ENCODE measurements at places on chromosomes 6 and 20.

GRCh38 chr6:106097411-106098231 is 11.5 kb downstream of the PRDM1 start:
- no peak for DNase-seq

DNA sequence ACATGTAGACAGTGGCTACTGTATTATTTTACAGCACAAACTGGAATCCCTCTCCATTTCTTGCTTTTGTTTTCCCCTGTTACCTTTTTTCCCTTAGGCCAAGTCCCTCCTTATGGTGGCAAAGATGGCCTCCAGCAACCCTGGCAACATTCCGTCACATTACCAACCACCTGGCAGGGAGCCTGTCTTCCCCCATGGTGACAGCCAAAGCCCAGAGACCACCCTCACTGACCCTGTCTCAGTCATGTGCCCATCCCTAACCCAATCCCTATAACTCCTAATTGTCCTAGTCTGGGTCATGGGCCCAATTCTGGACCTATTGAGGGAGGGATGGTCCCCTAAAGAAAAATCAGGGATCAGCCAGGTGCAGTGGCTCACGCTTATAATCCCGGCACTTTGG is 27.6 kb downstream of the PARD6B start:
- DNase-seq: no peak

DNA sequence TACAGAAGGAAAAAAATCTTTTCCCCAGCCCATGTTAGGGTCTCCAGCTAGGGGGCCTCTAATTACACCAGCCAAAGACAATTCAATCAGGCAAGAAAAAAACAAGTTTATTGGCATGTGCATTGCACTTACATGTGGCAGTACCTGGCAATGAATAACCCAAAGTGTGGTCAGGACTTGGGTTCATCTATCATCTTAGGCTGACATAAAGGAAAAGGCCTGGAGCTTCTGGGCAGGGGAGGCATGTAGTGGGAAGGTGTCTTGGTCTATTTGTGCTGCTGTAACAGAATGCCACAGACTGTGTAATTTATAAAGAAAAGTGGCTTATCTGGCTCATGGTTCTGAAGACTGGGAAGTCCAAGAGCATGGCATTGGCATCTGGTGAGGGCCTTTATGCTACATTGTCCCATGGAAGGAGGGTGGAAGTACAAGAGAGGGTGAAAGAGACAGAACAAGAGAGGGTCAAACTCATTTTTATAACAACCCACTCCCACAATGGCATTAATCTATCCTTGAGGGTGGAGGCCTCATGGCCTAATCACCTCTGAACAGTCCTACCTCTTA is 4.4 kb upstream of the PYGB start:
- DNase-seq: no peak

- DNase-seq: no peak
Measured at GRCh38 chr6:163232015-163232523, 182.4 kb upstream of the QKI start.

GRCh38 chr6:123515715-123516114 is 121.0 kb downstream of the TRDN start:
- no peak for DNase-seq

DNA sequence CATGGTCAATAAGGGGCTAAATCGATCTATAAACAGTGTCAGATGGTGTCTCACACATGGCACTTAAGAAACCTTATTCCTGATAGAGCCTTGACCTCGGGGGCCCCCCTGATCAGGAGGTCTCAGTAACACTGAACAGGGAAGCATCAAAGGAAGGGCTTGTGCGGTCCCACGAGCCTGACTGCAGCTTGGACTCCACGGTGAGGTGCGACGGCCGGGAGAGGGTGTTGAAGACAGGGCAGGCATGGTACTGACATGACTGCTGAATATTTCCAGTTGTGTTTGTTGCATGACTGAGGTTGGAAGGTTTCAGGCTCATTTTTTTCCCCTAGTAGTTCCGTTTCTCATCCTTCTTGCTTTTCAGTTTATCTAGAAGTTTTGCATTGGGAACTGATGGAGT is 107.1 kb upstream of the JAG1 start:
- DNase-seq: no peak

- DNase-seq: no peak
Measured at GRCh38 chr6:57283106-57283505, 34.3 kb upstream of the PRIM2 start.

- DNase-seq: no peak
Measured at GRCh38 chr20:47995661-47996060, 210.4 kb upstream of the SULF2 start.

DNA sequence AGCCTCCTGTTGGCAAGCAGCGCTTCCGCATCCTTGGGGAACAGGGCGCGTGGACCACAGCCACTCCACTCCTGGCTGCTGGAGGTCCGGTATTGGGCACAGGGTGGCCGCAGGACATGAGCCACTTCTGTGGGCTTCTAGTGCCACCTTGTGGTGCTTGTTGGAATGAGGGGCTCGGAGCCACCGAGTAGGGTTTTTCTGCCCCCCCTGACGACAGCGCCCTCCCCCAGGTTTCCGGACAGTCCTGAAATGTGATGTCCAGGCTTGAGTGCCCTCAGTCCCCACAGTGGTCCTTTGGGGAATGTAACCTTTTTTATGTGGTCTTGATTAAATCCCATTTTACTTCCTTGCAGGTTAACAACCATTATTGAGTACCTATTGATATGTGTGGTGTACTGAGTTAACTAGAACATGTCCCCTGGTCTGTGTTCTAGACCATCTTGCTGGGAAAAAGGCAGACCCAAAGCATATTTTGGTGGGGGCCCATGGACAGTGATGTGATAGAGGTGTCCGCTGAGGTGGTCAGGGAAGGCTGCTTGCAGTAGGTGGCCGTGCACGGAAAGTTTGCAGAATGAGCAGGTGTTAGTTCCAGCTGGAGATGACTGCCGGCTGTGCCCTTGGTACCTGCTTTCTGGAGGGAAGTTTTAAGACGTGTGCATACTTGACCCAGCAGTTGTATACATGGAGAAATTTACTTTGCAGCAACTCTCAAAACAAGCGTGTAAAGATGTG is 70.0 kb downstream of the PTPN1 start:
- no peak for DNase-seq

DNA sequence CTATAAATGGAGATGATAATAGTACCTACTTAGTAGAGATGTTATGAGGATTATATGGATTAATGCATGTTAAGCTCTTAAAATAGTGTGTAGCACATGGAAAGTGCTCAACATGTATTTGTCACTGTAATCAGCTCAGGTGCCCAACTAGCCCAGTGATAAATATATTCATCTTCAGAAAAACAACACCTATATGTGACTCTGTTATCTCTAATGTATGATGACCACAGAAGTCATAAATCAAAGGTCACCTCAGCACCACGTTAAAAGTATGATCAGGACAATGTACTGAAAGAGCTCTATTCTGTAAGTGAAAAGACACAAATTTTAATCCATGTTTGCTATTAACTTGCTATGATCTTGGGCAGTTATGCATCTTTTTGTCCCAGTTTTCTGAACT is 36.8 kb upstream of the TENT5A start:
- DNase-seq: no peak

GRCh38 chr20:32252189-32252588 is 25.3 kb upstream of the KIF3B start:
- DNase-seq: no peak

DNA sequence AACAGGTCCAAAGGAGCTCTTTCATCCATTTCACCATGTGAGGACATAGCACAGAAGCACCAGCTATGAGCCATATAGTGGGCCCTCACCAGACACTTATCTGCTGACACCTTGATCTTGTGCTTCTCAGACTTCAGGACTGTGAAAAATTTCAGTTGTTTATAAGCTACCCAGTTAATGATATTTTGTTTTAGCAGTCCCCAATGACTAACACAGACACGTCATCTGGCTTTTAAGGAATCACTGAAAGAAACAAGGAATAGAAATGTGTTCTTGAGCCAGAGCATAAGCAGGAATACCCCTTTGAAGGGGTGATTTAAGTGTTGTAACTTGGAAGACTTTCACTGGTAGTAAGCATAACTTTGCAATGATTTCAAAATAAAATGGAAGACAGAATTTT is 214.7 kb upstream of the PTCHD4 start:
- DNase-seq: no peak

GRCh38 chr6:46440641-46441040 is 50.6 kb downstream of the RCAN2 start:
- DNase-seq: no peak

DNA sequence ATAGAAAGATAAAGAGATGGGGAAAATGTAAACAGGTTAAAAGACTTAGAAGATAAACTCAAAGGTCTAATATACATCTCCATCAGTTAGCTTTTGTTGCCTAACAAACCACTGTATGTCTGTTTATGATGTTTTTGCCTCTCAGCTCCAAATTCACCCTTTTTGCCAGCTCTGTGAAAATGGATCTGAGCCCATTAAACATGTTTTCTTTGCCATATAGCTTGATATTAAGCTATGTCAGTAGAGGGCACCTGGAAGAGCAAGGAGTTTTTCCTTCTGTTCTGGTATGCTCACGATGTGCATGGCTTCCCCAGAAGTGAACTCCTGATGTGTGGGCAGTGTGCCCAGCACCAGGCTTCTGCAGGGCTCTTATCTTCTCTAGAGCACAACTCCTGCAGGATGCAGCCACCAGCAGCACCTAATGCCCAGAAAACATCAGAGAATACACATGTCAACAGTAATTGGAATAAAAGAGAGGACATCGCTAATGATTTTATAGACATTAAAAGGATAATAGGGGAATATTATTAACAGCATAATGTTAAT is 14.6 kb upstream of the SNX9 start:
- DNase-seq: no peak

DNA sequence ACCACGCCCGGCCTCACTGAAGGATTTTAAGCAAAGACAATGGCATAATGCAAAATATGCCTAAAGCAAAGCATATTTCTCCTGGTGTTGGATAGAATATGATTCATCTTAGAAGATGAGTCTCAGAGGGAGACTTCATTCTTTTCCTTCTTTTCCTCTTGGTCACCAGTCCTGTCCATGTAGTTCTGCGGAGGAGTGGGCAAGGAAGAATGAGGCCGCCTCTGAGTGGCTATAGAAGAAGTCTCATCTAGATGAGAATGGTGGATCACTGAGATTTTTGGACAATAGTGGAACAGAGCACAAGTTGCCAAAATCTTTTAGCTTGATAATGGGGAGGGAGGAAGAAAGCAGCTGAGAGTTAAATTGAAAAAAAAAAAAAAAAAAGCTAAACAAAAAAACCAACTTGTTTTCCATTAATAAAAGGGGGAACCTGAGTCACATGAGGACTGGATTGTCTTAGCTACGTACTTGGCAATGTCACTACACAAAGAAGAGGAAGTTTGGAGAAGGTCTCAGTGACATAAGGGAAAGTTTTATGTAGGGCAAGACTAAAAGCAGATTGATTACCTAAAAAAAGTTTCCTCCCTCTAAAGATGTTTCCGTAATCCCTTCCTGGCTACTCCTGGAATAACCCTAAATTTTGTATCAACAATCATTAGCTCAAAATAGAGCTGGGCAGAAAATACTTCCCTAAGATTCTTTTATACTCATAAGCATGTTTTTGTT is 6.0 kb downstream of the CD83 start:
- DNase-seq: no peak

- no peak for DNase-seq
Measured at GRCh38 chr20:33328157-33329137, 45.4 kb downstream of the BPIFB1 start.

GRCh38 chr20:53480913-53481312 is 112.7 kb downstream of the ZNF217 start:
- DNase-seq: no peak

DNA sequence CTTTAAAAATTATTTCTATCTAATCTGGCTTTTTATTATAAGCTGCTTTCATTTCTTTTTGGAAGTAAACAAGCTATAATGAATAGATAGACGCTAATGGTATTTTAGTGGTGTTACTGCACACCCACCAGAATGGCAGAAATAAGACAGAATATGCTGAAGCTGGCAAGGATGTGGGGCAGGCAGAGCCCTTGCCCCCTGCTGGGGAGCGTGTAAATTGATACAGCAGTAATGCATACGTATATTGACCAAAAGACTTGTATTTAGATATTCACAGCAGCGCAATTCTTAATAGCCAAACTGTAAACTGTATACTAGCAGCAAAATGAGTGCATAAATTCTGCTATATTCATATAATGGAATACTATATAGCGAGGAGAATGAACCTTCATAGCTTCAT is 35.3 kb downstream of the TMEM181 start:
- no peak for DNase-seq
